Activated naive CD8-positive, alpha-beta T cell treated with anti-CD3 and anti-CD28 coated beads, Interleukin-2, amount 10 ng/mL, durations not matched to agents 7 days and 5 days (primary cell): ENCODE measurements at places on chromosomes 5 and 9. TPM values are rescaled to one million over a fixed set of nuclear protein-coding genes. Genes with fewer than 3 reads are reported as not detected.

GRCh38 chr5:38468202-38468673, 88.2 kb downstream of the LIFR start:
- H3K4me3 ChIP-seq: no peak overlapping the region
- no peaks in the 10 kb centered on the region for H3K4me1 ChIP-seq
- no peaks in the 10 kb centered on the region for H3K36me3 ChIP-seq
- no peak overlapping the region for H3K27ac ChIP-seq
- H3K27me3 ChIP-seq: peaks cover 21% of the 10 kb centered on the region

- H3K36me3 ChIP-seq: no peaks in the 10 kb centered on the region
- no peak overlapping the region for H3K4me3 ChIP-seq
- no peak for DNase-seq
Measured at GRCh38 chr5:168195110-168195509, 96.3 kb upstream of the WWC1 start.

GRCh38 chr5:132090107-132090506, 16.5 kb downstream of the CSF2 start:
- H3K27ac ChIP-seq: no peak overlapping the region
- no peaks in the 10 kb centered on the region for H3K27me3 ChIP-seq
- no peak for DNase-seq
- no peak overlapping the region for H3K4me3 ChIP-seq
- peaks cover 27% of the 10 kb centered on the region for H3K4me1 ChIP-seq
- H3K36me3 ChIP-seq: peaks cover 3% of the 10 kb centered on the region

GRCh38 chr5:68147659-68148058, 67.9 kb upstream of the PIK3R1 start:
- no peaks in the 10 kb centered on the region for H3K4me1 ChIP-seq
- no peaks in the 10 kb centered on the region for H3K36me3 ChIP-seq
- H3K27me3 ChIP-seq: peaks cover 2% of the 10 kb centered on the region
- H3K27ac ChIP-seq: no peak overlapping the region
- no peak for DNase-seq

GRCh38 chr5:134459010-134459403, 47.3 kb upstream of the CDKN2AIPNL start:
- H3K27ac ChIP-seq: no peak overlapping the region
- no peaks in the 10 kb centered on the region for H3K36me3 ChIP-seq

GRCh38 chr9:87599901-87600610, 102.4 kb downstream of the DAPK1 start:
- no peak for DNase-seq
- no peaks in the 10 kb centered on the region for H3K36me3 ChIP-seq
- H3K4me3 ChIP-seq: no peak overlapping the region
- H3K4me1 ChIP-seq: no peaks in the 10 kb centered on the region
- peaks cover 4% of the 10 kb centered on the region for H3K27me3 ChIP-seq

- no peak for DNase-seq
- no peaks in the 10 kb centered on the region for H3K36me3 ChIP-seq
- no peaks in the 10 kb centered on the region for H3K27me3 ChIP-seq
- H3K4me3 ChIP-seq: no peak overlapping the region
- peaks cover 12% of the 10 kb centered on the region for H3K4me1 ChIP-seq
- H3K27ac ChIP-seq: no peak overlapping the region
Measured at GRCh38 chr5:151665613-151666012, 21.1 kb downstream of the SPARC start.

DNA sequence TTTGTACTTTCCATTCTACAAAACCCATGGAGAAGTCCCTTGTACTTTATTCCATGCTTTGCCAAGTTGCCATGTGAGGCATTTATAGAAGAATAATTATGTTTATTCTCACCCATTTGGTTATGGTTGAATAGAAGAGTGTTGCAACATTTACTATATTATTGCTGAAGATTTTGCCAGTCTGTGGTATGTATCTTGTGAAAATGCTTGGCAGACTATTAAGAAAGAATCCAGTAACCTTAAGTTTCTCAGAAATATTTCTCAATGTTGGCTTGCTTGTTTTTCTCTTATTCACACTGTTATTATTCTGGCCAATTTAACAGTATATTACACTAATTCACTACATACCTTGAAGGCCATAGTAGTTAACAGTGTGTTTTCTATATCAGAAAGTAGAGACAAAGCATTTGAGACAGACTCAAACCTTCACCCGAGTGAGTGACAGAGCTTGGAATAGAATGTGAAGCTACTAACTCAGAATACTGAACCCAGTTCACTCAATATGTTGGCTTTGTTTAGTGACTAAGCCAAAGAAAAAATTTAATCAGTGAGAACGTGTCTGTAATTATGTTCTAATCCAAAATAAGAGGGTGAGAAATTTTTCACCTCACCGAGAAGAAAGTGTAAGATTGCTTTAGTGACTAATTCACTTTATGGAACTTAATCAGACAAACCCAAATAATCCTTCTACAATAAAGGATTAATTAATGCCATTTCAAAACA, 184.4 kb downstream of the CWC27 start:
- peaks cover 2% of the 10 kb centered on the region for H3K4me1 ChIP-seq
- H3K27me3 ChIP-seq: no peaks in the 10 kb centered on the region
- H3K4me3 ChIP-seq: no peak overlapping the region
- no peak overlapping the region for H3K27ac ChIP-seq
- H3K36me3 ChIP-seq: no peaks in the 10 kb centered on the region
- DNase-seq: no peak

DNA sequence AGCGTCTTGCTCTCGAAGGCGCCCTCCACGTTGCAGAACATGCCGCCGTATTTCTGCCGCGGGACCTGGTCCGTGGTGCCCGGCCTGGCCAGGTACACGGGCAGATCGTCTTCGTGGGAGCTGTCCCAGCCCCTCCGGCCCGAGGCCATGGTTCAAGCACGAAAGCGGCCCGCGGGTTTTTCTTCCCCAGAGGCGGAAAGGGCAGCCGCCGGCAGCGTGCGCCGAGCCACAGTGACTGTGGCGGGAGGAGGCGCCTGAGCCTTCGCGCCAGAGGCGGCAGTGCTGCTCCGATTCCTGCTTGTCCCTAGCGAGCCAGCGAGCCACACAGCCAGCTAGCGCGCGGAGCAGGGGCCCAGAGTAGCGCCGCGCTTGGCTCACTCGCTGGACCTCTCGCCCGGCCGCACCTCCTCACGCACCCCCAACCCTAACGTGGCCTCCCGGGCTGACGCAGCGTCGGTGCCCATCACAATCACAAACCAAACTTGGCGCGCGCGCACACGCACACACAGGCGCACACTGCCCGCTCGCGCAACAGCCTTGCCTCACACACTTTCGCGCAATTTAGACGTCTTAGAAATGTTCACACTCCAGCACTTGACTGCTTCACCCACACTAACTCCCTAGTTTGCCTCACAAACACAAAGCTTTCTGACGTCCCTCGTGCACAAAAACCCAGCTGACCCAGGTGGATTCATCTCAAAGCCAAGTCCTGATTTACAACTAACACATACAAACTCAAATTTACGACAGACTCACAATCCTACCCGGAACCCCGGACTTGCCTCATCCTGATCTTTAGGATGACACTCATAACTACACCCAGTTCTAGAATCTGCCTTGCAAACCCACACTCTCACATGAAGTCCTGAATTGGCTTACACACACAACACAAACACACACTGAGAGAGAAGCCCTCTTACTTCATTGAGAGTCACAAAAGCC, at the start of gene DPYSL3:
Gene DPYSL3, minus strand, starts transcription at position 359 of the 942 bp plus-strand sequence. Its CDS starts 210 bp downstream, at position 149.
- H3K4me1 ChIP-seq: peaks cover 2% of the 10 kb centered on the region
- H3K4me3 ChIP-seq: peak within 1 kb of the TSS; percentile 12
- peaks cover 28% of the 10 kb centered on the region for H3K27me3 ChIP-seq
- DNase-seq: peak; percentile 37
- peak within 1 kb of the TSS; percentile 16 for H3K27ac ChIP-seq

DNA sequence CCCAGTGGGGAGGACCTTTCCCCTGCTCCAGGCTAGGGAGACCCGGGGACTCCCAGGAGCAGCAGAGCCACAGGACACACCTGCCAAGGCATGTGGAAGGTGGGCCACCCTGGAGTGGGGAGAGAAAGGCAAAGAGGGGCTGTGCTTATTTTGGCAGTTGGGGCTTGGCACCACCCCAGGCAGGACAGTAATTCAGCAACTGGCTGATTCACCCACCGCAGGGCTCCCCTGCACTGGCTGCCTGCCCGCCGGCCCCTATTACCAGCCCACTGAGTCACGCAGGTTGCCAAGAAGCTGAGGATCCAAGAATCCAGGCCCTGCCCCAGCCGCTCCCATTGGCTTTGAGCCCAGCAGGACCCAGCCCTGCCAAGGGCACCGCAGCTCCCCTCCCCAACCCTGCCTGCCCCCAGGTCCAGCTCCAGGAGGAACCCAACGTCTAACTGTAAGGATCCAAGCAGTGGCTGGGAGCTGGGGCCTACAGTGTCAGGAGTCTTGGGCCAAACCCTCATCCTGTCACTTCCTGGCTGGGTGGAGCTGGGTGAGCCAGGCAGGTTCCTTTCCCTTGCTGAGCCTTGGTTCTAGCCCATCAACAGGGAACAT, 14.2 kb upstream of the RALGDS start:
- H3K27ac ChIP-seq: peak overlapping the region; percentile 99
- H3K4me3 ChIP-seq: peak overlapping the region; percentile 51
- no peaks in the 10 kb centered on the region for H3K27me3 ChIP-seq
- H3K36me3 ChIP-seq: peaks cover 6% of the 10 kb centered on the region
- H3K4me1 ChIP-seq: peaks cover 56% of the 10 kb centered on the region

DNA sequence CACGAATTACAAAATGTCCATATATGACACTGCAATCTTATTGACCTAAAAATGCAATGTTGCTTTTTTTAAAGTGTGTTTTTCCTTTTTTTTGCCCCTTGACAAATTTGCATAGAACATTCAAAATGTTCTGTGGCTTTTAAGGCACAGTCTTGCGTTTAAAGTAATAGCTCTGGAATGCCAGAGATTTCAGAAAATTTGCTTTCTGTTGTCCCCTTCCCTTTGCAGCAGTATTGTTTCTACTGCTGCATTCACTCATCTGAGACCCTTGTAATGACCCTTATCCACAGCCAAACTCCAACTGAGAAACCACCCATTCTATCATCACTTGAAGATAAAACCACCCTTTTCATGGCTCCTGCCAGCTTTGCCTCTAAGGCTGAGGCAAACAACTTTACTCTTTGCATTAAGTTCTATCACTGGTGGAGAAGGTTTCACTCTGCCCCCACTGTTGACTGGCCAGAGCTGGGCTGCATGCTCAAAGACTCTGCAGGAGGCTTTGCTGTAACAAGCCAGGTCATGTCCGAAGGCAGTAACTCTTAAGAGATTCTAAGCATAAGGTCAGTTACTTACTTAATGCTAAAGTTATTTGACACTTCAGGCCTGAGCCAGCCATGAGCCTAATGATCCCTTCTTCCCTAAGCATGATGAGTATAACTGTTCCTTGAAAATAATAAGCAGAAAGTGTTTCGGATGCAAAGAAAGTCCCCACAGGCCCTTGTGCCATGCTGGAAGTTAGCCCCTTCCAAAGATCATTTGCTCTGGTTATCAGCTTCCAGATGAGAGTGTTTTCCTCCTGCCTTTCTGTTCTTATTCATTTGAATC, 101.9 kb downstream of the CD180 start:
- DNase-seq: no peak
- H3K4me1 ChIP-seq: no peaks in the 10 kb centered on the region
- H3K4me3 ChIP-seq: no peak overlapping the region

DNA sequence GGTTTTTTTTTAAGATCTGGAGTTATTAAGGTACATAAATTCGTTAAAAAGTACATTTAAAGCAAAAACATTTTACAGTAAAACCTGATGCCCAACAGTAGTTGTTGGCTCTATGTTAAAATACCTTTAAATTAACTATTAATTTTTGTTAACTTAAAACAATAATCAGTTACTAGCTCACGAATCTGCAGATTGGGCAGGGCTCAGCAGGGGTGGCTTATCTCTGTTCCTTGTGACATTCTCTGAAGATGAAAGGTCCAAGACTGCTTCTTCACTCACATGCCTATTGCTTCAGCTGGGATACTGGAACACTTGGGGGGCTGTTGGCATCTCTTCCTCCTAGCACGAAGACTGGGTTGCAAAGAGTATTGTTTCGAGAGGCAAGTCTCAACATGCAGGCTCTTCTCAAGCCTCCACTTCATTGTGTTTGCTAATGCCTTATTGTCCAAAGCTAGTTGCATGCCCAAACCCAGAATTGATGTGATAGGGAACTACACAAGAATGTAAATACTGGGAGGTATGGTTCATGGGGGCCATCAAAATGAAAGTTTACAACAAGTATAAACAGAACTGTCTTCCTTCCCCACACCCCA, 46.6 kb downstream of the MAP3K1 start:
- no peaks in the 10 kb centered on the region for H3K4me1 ChIP-seq
- H3K4me3 ChIP-seq: no peak overlapping the region
- H3K27ac ChIP-seq: no peak overlapping the region
- DNase-seq: no peak

DNA sequence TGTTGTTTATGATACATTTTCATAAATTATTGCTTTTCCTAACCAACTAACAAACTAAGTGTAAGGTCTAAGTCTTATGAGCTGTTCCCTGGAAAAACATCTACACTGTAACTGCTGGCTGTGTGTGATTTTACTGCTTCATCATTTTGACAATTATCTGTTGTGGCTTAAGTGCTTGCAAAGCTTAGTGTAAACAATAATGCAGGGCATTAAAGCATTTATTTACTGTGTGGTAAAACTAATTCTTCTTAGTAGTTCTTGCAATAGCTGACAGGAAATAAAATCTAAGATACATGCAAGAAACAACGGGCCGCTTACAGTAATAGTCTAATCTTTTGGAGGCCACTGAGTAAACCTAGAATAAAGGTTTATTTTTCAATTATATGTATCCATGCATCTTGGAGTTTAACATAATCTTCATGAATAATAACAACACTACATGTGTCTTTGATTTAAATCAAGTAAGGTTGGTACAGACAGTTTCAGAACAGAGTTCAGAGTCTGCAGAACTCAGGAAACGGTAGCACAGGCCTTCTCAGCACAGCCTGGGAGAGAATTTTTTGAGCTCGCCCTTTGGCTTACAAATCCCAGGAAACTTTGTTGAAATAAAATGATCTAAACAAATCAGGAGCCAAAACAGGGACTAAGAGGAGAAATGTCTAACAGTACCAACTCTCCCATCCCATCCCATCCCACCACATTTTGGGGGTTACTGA, 473.1 kb downstream of the NR2F1-AS1 start:
- H3K36me3 ChIP-seq: no peaks in the 10 kb centered on the region
- H3K27me3 ChIP-seq: no peaks in the 10 kb centered on the region
- no peak overlapping the region for H3K27ac ChIP-seq
- no peak for DNase-seq
- H3K4me3 ChIP-seq: no peak overlapping the region

GRCh38 chr9:7560669-7561305, 238.8 kb downstream of the DMAC1 start:
- H3K27me3 ChIP-seq: peaks cover 9% of the 10 kb centered on the region
- no peak for DNase-seq
- H3K27ac ChIP-seq: no peak overlapping the region
- H3K4me3 ChIP-seq: no peak overlapping the region
- H3K36me3 ChIP-seq: no peaks in the 10 kb centered on the region

FOXD4L3 gene
- total RNA-seq: not detected

DOCK8 gene
- total RNA-seq: 319 TPM

CEP72 gene
- total RNA-seq: 35.7 TPM

SEMA6A gene
- total RNA-seq: not detected

HSD17B4 gene
- 80.7 TPM for total RNA-seq
